Stimulated activated CD4-positive, alpha-beta T cell treated with anti-CD3 and anti-CD28 coated beads, Interleukin-4, amount 100 ng/mL, for 1 hour (primary cell): ENCODE measurements at places on chromosomes 12 and 14.

DNA sequence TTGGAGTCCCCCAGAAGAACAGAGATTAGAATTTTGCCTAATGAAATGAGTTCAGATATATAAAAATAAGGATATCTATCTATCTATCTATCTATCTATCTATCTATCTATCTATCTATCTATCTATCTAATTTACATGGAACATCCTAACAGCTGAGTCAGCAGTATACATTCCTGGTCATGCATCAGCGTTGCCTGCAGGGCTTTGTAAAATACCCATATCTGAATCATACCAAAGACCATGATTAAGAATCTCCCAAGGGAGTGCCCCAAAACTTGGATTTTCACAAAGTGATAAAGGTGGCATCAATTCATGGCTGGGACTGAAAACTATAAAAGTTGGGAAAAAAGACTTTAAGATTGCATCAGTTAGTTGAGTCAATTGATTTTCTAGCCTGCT is 32.7 kb upstream of the SYT10 start:
- DNase-seq: no peak

DNA sequence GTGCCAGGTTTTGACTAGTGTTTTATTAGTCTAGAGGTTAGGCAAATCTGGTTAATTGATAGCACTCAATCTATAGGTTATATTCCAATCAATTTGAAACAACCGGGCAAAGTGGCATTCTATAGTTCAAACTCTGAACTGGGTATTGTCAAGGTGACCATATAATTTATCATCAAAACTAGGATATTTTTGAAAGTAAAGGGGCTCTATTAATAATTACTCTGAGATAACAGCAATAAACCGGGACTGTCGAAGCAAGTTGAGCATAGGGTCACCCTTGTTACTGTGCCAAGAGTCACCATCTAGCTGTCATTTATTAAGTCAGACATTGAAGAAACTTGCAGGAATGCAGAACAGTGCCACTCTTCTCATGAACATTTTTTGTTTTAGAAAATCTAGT is 321.2 kb downstream of the RAD51B start:
- no peak for DNase-seq

GRCh38 chr14:85531587-85532373 is 1.8 kb downstream of the FLRT2 start:
- DNase-seq: no peak

GRCh38 chr12:84607170-84607819 is 305.3 kb downstream of the SLC6A15 start:
- no peak for DNase-seq

DNA sequence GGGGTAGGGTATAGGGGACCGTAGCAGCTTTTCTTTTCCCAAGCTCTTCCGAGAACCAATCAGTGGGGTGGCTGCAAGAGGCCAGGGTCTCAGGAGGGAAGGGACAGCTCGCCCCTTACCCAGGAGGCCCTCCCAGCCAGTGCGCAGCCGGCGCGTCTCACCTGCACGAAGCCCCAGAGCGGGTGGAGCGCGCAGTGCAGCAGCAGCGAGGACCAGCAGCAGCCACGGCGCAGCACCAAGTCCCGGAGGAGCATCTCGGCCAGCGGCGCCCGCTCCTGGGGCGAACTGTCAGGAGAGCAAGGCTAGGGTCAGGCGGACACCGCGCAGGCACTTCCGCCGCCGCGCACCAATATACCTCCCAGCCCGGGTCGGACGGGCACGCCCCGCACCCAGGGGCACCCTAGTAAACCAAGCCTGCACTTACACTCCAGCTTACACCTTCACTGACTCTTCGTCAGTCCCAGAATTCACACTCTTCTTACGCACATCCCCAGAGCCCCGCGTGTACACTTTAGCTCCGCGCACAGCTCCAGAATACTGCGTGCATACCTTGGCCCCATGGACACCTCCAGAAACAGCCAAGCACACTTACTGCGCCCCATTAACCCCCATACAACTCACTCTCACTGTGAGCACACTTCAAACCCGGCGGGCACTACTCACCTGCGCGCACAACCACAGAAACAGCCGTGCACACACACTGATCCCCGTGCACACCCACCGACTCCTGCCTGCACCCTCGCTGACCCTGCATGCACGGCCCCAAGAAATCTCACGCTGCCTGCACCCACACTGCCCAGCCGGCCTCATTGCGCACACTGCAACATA is 606 bp downstream of the PRIMA1 start:
- no peak for DNase-seq

DNA sequence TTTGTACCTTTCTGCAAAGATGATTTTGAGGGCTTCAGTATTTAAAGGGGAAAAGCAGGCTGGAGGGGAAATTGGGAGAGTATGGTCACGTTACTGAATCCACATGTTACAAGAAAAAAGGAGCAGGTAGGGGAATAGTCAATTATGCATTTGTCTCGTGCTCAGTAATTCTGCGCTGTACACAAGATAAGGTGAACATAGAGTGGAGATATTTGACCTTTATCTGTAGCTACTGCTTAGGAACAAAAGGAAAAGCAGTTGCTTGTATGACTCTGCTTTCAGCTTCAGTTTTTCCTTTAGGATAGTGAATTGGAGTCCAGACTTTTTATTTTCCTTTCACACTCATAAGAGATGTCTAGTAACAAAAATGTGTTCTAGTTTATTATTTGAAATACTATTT is 49.8 kb downstream of the FBXO33 start:
- no peak for DNase-seq

DNA sequence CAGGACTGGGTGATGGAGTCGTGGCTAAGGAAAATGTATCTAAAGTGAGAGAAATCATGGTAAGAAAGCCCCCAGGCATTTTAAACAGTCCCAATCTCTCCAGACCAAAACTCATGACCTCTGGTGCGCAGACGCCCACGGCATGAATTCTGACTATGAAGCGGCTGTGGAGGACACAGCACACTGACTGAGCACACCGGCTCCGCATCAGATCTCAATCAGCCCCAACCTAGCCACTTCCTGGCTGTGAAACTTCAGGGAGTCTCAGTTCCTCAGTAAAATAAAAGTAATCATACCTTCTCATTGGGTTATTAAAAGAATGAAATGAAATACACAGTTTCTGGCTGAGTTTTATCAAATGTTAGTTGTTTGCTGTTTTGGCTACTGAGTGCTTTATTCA is 38.7 kb downstream of the SETD3 start:
- DNase-seq: no peak

DNA sequence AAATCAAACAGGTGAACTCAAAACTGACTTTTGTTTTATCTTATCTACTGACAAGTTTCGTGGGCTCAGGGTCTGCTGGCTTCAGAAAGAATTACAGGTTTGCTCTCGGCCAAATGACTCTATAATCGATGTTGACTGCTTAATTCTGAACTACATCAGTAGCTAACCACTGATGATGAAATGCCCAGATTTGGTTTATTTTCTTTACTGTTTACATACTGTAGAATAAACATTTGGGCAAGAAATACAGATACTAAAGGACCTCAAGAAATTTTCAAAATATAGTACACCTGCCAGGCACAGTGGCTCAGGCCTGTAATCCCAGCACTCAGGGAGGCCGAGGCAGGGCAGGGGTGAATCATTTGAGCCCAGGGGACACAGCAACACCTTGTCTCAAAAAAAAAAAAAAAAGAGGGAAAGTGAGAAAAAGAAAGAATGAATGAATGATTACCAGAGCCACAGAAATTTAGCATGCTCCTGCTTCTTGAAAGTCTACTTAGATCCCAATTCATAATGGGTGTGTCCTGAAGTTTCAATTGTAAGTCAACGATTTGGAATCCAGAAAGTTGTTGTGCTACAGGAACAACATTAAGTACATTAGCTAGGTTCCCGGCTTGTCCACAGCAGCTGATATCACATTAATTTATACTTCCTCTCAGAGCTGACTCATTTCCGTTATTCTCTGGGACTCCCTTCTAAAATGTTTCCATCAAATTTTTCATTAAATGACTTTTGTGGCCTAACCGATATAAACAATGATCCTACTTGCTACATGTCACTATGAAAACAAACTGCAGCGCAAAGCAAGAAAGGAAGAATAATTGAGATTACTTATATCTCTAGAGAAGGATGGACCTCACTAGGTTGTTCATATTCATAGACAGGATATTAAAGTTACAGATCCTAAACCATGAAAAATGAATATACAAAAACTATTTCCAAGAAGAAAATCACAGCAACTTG is 134.3 kb downstream of the MED13L start:
- no peak for DNase-seq

DNA sequence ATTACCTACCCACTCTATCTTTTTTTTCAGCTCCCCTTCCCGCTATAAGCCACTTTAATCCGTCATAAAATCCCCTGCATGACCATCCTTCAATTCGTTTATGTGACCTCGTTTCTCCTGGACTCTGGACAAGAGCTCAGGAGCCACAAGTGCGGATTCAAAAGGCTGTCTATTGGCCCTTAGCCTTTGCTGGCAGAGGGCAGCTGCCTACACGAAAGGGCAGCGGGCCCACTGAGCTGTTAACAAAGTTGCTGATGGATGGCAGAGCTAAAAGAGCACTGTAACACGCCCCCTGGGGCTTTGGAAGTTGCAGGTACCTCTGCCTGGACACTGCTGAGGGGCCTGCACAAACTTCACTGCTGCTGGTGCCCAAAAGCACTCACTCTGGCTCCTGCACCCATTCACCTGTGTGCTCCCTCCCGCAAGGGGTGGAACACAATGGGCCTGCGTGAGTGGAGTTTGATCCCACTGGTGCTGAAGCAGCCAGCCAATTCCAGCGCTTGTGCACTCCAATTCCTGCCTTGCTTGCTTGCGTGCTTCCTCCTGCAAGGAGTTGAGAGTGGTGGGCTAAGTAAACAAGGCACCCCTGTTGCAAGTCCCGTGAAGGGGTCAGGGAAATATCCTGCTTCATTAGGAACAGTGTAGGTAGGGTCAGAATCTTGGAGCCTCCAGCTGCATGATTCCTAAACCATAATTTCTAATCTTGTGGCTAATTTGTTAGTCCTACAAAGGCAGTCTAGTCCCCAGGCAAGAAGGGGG is 10.6 kb upstream of the DRAM1 start:
- no peak for DNase-seq

DNA sequence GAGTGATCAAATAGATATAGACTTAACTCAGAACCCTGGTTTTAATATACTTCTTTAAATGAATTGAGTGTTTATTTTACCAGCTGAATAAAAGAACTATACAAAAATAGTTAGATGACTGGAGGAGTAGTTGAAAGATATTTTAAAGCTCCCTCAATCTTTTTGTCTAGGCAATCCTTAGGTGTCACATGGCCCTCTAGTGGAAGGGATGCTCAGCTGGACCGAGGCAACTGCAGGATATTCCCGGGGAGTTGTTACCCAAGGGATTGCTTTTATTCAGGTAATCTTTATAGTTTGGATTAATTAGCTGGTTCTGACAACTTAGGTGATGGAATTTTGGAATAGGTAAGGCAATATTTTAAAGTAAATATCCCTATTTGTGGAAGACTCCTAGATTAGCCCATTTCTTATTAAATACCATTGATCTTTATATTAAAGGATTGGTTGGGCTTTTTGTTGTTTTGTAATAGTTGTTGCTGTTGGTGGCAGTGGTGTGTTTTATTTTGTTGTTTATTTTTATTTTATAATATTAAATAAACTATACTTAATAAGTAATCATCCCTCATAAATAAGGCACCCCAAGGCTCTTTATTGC is 57.1 kb downstream of the ZDHHC17 start:
- DNase-seq: no peak

- no peak for DNase-seq
These were observed 255.0 kb downstream of the NAV3 start for GRCh38 chr12:78085542-78086182.

- no peak for DNase-seq
These were observed 94.5 kb downstream of the CALM1 start for GRCh38 chr14:90491221-90491885.

DNA sequence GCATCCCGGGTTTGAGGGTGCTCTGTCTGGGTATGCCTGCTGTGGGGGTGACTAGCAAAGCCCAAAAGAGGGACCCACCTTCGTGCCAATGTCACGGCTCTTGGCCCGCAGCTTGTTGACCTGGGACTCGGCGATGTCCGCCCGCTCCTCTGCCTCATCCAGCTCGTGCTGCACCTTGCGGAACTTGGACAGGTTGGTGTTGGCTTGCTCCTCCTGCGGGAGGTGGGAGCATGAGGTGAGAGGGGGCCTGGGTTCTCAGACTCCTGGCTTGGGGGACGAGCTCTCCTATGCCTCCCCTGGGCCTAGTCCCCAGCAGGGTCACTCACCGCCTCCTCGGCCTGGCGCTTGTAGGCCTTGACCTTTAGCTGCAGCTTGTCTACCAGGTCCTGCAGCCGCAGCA is 5.6 kb upstream of the MYH6 start:
- no peak for DNase-seq

- no peak for DNase-seq
These were observed 64.5 kb downstream of the BCL11B start for GRCh38 chr14:99207456-99207855.

DNA sequence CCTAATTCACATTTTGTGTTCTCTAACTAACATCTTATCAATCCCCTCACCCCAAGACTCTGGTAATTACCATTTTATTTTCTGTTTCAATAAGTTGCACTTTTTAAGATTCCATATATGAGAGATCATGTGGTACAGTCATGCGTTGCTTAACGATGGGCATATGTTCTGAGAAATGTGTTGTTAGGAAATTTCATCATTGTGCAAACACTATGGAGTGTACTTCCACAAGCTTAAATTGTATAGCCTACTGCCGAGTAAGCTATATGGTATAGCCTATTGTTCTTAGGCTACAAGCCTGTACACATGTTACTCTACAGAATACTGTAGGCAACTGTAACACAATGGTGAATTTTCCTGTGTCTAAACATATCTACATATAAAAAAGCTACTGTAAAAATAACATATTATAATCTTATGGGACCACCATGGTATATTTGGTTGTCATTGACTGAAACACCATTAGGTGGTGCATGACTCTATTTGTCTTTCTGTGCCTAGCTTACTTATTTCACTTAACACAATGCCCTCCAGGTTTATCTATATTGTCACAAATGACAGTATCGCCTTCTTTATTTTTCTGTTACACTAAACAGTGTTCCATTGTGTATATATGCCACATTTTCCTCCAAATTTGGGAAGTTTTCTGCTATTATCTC is 473.4 kb upstream of the LMO3 start:
- no peak for DNase-seq

- no peak for DNase-seq
These were observed 21.8 kb upstream of the HDAC7 start for GRCh38 chr12:47841501-47841900.

DNA sequence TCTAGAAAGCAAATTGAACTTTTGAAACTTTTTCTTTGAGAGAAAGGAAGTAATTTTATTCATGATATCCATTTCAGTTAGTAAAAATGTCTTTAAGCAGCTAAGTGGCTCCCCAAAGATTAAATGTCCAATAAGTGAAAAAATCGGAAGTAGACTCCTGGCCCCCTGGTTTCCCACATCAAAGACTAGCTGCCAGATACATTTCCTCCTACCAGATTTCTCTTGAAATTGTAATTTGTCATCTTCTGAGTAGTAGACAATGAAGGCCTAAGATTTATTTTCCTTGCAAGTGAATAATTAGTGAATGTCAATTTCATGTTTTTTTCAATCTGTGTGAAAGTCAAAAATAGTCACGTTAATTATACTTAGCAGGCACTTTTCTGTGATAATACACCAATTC is 321.9 kb downstream of the SYT1 start:
- no peak for DNase-seq
